ENCODE measurements at places on chromosomes 4 and X.

DNA sequence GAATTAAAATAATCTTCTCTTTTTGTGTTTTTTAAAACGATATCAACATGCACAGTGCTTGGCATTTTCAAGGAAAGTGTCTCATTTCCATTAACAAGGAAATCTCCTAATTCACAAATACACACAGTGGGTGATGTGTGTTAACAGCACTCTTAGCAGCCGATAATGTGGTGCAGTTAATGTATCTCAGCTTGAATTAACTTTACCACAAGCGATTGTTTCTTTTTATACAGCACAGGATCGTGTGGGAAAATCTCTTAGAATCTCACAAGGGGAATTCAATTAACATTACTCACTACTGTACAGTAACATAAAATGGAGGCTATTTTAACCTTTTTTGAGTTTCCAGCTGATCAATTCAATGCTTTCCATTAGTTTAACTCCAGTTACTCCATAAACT, 1841.9 kb downstream of the STIM2 start:
- DNase-seq, result no peak

DNA sequence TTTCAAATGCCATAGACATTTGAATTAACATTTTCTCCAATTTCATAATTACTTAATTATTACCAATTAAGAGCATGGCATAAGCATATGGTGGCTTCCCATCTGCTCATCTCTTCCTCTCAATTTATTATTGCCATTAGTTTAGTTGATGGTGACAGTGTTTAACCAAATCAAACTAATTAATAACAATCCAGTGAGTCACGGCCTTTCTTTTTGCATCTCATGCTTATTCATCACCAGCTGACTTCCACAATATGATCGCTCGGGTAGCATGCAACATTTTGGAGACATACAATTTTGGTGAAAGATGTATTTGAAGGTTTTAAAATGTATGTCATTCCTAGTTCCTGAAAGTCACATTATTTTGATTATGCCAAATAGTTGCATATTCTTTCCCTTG, 172.8 kb upstream of the TACR3 start:
- DNase-seq, result no peak

- no peak for DNase-seq
Measured at GRCh38 chr4:4761128-4761982, 98.1 kb upstream of the MSX1 start.

GRCh38 chr4:134961963-134962362, 760.4 kb upstream of the PABPC4L start:
- no peak for DNase-seq

DNA sequence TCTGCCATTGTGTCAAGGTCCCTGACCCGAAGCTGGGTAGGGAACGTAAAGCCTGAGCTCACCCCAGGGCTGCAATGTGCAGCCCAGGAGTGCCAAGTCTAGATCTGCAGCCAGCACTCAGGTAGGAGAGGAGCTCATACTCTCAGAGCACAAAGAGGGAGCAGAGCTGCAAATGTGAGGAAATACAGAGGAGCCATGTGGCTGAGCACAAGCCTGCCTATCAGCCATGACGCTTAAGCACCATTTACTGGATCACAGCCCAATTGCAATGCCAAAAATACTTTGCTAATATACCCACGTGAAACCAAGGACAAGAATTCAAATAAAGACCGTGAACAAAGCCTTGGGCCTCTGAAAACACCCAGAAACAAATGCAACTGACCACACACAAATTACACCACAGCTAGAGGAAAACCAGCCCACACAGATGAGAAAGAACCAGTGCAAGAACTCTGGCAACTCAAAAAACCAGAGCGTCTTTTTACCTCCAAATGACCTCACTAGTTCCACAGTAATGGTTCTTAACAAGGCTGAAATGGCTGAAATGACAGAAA, 69.0 kb upstream of the HPF1 start:
- no peak for DNase-seq

GRCh38 chr4:106497271-106497670, 128.7 kb upstream of the GIMD1 start:
- DNase-seq, result no peak

- DNase-seq, result no peak
Measured at GRCh38 chr4:163988865-163989264, 494.4 kb downstream of the TMA16 start.

- DNase-seq, result no peak
Measured at GRCh38 chr4:47862297-47862696, 24.4 kb upstream of the CORIN start.

DNA sequence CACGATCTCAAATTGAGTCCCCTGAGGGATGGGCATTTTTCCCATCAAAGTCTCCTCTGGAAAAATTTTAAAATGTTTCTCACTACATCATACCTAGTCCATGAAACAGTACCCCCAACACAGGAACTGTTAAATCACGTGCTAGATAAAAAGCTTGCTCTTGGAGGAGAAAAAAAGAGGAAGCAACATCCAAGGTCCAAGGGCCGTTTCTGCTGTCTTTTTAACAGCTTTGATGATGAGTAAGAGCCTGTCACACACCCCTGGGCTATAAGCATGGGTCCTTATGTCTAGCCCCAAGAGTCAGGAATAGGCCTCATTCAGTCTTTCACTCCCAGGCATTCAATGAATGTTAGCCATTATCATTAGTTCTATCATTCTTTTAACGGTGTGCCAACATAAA, 128.9 kb downstream of the SH3KBP1 start:
- DNase-seq, result peak; percentile 4

- peak; percentile 50 for DNase-seq
Measured at GRCh38 chrX:2710041-2710840, 19.1 kb downstream of the CD99 start.

GRCh38 chrX:134600714-134601113, 57.6 kb downstream of the PLAC1 start:
- peak; percentile 11 for DNase-seq

GRCh38 chr4:7412554-7412912, 22.2 kb downstream of the PSAPL1 start:
- no peak for DNase-seq

DNA sequence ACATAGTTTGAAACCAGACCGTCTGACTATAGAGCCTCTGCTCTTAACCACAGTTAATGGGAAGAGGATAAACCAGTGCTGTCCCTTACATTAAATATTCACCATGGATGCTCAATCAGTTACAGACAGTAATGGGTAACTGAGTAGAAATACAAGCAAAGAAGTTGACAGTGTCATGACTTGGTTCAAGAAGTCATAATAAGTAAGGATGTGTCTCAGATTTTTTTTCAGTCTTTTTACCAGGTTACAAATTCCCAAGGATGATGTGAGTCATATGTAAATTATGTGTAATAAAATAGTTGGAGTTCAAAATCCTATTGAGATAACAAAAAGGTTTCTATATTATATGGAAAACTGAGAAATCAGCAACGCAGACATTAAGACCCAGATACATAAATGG, 31.1 kb downstream of the ZCCHC4 start:
- DNase-seq, result no peak

GRCh38 chrX:96820935-96821334, 62.8 kb upstream of the RPA4 start:
- DNase-seq, result no peak

DNA sequence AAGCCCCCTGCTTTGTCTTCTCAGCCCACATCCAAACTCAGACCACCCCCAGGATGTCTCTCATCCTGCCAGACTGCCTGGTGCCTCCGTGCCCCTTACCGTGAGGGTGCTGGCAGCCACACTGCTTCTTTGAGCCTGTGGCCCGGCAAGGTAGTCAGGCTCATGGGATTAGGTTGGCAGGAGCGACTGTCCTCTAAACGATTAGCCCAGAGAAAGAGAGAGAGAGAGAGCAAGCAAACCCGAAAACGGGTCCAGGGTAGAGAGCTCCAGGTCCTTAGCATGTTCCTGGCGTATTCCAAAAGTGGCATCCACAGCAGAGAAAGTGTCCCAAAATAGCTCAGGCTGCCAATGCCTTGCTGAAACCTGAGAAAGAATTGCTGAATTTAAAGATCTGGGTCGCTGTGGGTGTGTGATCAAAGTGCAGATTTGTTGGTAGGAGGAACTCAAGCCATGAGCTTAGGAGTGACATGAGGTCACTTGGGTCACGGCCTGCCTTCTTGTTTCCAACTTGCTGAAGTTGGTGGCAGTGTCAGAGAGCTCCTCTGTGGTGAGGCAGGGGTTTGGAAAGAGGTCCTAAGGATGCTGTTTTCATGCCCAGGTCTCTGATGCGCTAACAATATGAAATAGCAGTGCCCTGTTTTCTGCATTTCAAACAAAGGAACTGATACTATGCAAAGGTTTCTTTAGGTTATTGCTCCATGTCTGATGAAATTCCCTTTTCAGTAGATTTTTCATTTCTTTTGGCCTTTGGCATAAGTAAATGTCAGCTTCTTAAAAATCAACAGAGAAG, 81.6 kb downstream of the RTL9 start:
- DNase-seq, result no peak

- DNase-seq, result no peak
Measured at GRCh38 chrX:75784680-75785491, at the start of gene MAGEE2. Gene MAGEE2, minus strand, starts transcription at chrX:75785254. Its CDS starts 203 bp downstream, at chrX:75785051.

- DNase-seq, result no peak
Measured at GRCh38 chr4:10288830-10289537, 168.2 kb downstream of the ZNF518B start.

DNA sequence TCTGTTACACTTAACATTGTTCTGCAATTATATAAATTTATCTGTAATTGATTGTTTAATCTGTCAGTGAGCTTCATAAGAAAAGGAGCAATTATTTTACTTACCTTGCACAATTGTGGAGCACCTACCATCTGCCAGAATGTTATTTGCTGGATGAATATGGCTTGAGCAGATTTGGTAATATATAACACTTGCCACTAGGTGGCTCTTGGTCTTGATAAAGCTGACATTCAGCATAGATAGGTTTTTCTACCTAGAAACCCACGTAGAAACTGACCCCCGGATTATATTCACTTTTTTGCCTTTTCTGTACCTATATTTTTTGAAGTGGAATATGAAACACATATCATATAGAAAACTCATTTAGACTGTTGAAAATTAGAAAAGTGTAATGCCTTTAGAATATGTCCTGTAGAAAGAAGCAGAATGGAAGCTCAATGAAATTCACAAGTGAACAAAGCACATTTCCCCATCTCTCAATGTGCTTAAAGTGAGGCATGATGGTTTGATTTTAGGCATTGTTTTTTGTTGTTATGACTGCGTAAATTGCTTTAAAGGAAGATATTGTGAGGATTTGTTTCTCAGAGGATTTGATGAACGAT, 9.5 kb downstream of the RBPJ start:
- no peak for DNase-seq

DNA sequence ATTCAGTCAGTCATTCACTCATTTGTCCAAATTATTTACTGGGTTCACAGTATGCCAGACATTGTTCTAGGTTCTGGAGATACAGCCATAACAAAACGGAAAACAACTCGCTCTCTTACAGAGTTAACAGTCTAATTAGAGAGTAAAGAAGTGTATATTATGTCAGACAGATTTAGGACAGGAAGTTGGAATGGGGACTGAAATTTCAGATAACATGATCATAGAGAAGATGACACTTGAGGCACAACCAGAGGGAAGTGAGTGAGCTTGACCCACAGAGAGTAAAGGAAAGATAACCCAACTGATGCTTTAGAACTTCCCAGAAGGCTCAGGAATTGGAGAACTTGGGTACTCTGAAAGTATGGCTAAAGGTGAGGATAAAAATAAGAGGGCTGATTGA, 139.4 kb downstream of the ZAR1 start:
- DNase-seq, result no peak

DNA sequence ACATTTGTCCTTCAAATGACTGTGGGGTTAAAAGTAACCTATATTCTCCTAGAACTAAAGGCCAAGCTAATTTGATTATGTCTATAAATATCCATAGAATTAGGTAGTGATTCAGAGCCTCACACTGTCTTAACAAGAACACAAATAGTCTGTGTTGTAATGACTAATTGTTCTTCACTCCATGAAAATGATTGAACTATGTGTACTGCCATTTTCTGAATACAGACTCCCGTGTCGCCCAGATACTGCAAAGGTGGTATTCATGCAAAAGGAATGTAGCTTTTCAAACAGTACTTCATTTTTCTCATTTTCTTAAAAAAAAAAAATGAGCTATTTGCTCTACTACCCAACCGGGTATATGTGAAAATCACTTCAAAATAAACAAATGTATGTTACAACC, 11.3 kb upstream of the PHKA2 start:
- peak; percentile 43 for DNase-seq

DNA sequence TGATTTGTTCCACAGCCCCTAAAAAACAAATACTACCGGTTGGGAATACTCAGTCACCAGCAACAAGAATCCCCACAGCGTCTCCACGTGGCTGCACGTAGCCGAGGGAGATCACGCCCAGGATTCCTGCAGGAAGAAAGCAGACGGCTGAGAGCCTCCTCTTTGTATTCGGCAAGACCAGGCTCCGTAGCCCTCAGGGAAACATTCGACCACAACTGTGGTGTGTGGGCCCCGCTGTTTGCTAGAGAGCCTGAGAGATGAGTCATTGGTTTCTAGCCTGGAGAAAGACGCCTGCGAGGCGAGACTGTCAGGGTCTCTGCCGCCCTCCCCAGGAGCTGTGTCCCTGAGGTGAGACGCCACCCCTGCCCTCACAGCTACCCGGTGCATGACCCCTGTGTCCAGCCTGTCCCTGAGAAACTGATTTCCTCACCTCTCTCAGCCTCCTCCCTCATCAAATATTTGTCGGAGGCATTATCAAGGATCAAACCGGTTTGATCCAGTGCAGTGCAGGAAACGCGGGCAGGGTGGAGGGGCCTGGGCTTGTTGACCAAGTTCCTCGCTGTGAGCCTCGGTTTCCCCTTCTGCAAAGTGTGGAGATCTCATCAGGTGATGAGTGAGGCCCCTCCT, 4.7 kb upstream of the S100P start:
- DNase-seq, result peak; percentile 58

DNA sequence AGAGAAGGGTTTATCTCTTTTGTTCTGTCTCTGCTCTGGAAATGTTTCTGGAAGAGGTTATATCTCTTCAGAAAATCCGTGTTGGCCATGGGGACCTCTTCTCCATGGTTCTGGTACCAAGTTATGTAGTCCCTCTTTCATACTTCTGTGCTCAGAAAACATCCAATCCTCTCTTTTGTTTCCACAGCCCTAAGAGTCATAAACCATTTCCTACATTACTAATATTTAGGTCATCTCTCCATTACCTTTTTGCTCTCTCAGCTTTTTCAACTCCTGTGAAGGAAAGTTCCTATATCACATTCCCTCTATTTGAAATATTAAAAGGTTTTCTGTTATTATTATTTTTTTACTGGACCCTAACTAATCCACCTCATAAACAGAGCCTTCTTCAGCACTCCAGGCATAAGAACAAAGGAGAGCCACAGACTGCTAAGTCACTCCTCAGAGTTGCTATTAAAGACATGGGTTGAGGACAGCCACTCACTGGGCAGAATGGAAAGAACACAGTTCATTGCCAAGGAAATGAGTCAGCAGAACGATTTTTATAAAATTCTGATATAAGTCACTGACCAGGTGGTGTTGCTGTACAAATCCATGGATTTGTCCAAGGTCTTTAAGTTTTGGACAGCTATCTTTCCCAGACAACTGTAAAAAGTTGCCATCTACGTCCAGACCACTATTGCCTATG, 122.4 kb upstream of the NPY2R start:
- DNase-seq, result no peak

DNA sequence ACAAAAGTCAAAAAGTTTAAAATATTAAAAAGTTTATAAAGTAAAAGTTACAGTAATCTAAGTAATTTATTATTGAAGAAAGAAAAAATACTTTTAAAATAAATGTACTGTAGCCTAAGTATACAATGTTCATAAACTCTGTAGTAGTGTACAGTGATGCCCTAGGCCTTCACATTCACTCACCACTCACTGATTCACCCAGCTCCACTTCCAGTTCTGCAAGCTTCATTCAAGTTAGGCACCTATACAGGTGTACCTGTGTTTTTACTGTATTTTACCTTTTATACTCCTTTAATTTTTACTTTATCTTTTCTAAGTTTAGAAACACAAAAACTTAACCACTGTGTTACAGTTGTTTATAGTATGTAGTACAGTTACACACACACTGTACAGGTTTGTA, 40.1 kb upstream of the AGA start:
- no peak for DNase-seq

Data from MG63 (cell line).